EH (cell line): ENCODE measurements at places on chromosomes 7 and 10.

- DNase-seq = no peak
These were observed 253.5 kb downstream of the PHTF2 start for GRCh38 chr7:78052112-78052511.

DNA sequence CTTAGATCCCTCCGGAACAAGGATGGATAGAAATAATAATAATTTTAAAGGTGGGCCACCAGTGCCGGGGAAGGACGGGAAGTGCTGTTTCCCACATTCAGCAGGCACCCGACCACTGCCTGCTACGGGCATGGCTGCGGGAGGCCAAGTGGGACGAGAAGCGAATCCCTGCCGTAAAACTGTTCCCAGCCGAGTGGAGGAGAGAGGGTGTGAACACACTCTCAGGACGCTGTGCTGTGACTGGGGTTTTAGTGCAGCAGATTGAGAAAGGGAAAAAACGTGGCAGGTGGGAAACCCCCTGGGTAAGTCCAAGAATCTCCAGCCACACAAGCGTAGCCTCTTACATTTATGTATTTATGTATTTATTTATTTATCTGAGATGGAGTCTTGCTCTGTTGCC lies 158.8 kb downstream of the DNAJB6 start:
- DNase-seq = no peak

- no peak for DNase-seq
These were observed 6.7 kb downstream of the BNIP3 start for GRCh38 chr10:131975003-131975402.

GRCh38 chr7:33155811-33156210 lies 26.4 kb downstream of the BBS9 start:
- DNase-seq = peak; percentile 20

- DNase-seq = no peak
These were observed 15.6 kb upstream of the LRRC17 start for GRCh38 chr7:102897211-102897631.

GRCh38 chr10:46304062-46304461 lies 17.3 kb downstream of the ANTXRL start:
- DNase-seq = no peak

DNA sequence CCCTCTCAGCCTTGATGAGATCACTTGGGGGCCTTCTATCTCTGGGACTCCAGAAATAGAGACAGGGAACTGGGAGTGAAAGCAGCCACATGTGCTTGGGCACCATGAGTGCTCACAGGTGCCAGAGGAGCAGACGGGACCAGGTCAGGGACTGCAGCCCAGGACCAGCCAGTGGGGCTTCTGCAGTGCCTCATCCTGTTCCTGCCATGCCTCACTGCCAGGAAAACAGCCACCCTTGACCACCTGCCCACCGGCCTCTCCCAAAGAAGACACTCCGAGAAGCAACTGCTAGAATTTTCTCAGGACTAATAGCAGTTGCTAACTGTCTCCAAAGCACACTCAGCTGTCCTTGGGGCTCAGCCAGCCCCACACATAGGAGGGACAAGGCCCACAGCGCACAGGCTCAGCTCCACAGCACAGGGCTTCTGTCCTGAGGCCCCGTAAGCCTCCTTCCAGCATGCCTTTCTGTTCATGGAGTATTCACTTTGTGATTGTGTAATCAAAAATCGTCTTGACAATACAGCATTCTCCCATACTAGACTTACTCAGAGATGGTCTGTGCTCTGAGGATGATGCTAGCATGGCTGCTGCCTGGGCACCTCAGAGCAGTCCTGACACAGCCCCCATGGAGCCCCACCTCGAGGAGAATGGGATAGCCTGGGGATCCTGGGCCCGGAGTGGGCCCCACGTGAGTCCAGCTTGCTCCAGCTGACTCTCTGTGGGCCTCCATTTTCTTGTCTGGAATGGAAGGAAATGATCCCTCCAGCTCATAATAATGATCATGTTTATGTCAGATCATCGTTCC lies 115.7 kb upstream of the RET start:
- no peak for DNase-seq

DNA sequence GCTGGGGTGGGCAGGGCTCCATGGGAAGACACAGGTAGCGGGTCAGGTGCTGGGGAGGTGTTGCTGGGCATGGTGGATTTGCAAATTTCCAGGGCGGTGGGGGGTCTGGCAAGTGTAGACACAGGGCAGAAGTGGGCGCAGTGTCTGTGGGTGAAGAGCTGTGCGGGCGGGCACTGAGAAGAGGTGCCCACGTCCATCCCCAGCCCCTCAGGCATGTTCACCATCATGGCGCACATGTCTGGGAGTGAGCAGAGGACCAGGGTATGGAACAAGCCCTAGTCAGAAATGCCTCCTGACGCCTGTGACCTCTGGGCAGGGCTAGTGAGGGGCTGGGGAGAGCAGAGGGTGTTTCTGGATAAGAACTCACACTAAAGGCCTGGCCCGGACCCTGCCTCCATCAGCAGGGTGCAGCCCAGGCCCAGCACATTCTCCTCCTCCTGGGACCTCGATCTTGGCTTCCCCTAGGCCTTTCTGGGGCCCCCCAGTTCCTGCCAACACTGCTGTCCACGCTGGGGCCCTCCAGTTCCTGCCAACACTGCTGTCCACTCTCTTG lies 612.9 kb downstream of the PTPRN2 start:
- no peak for DNase-seq

DNA sequence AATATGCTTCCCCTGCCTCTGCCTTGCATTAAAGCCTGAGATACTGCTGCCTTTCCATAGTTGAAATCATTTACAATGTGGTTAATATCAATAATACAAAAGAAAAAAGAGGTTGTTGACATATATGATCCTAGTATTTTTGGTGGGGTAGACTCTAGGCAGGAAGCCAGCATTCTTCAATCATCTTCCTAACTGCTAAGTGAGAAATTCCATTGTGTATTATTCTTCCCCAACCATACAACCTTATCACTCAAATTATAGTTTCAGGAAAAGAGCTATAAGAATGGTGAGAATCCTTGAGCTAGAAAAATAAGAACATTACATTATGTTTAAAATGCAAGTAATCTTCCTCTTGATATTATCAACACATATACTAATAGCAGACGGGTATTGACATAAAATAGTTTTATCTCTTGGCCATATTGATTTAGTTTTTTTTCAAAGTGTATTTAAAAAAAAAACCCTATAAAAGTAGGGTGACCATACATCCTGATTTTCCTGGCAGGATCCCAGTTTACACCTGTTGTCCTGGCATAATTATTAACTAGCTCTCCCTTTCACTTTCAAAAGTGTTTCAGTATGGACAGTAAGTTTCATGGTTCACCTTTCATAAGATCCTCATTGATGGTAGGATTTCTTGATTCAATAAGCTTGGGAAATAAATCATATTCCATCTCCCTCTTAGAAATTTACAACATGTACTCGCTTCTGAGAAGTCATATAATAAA lies 33.4 kb upstream of the WASL start:
- no peak for DNase-seq

GRCh38 chr10:131819241-131820072 lies 81.4 kb upstream of the PPP2R2D start:
- DNase-seq = no peak

- DNase-seq = no peak
These were observed 103.1 kb upstream of the PLXDC2 start for GRCh38 chr10:19713159-19713558.

GRCh38 chr10:59234816-59235429 lies 58.5 kb downstream of the PHYHIPL start:
- peak; percentile 43 for DNase-seq
